Regular cardiac myocyte (primary cell): ENCODE measurements at places on chromosomes 3 and 15. TPM values are rescaled to one million over a fixed set of nuclear protein-coding genes. Genes with fewer than 3 reads are reported as not detected.

HDC gene
- total RNA-seq, result not detected in 2 replicates

LCTL gene
- total RNA-seq, result 4.8 and 10.9 TPM in 2 replicates

PTPRG gene
- total RNA-seq, result 18.6 and 30.4 TPM in 2 replicates

DTX3L gene
- total RNA-seq, result 11.0 and 15.9 TPM in 2 replicates

MAP6D1 gene
- total RNA-seq, result 2.9 and 3.4 TPM in 2 replicates
